ENCODE measurements at places on chromosomes 11 and 22.

DNA sequence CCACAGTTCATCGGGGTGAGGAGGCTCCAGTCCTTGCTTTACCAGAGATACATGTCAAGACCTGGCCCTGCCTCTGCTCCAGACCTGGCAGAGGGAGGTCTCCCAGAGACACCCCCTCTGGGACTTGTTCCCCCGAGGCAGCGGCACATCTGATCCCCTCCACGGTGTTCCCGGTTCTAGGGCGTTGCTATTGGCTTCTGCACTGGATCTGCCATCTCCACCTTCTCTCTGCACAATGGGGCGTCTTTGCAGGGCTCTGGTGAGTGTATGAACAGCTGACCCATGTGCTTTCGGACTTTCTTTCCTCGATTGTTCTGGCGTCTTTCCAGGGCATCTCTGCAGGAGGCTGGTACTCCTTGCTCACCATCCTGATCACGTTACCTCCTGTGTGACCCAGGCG lies 930.4 kb downstream of the TBC1D22A start:
- peak; percentile 57 for DNase-seq

DNA sequence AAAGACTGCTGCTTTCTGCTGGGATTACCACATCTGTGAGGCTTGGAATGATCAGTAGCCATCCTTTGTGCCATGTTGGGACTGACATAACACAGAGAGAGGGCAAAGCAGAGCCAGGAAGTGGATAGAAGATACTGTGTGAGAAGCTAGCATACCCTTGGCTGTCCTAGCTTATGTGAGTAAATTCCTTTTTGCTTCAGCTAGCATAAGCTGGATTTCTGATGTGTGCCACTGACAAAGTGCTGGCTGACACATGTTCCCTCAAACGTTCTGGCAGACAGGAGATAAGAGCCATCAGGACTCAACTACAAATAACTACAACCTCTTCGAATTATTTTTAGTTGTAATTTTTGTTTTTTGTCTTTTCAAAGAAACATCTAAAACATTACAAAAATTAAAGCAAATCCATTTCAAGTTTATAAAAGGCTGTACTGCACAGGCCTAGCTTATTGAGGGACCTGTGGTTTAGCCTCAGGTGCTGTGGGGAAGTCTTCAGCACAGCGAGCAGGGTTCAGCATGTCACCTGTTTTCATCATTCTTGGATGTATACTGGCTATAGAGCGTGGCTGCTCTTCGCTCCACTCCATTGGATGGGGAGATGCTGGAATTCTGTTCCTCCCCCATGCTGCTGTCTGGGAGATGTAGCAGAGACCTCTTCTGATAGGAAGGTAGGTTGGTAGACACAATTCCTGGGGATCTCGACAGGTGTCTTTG lies 120.9 kb downstream of the SWAP70 start:
- no peak for DNase-seq

GRCh38 chr11:13074714-13075464 lies 65.8 kb downstream of the RASSF10 start:
- DNase-seq, result no peak

DNA sequence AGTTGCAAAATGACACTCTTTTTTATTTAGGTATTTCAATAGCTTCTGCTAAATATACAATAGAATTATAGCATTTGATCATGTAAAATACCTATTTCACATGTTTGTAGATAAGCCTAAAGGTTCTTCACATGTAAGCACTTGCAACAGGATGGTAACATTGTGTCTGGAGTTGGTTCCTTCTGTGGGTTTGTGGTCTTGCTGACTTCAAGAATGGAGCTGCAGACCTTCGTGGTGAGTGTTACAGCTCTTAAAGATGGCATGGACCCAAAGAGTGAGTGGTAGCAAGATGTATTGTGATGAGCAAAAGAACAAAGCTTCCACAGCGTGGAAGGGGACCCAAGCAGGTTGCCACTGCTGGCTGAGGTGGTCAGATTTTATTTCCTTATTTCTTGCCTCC lies 246.4 kb upstream of the PDGFD start:
- no peak for DNase-seq

DNA sequence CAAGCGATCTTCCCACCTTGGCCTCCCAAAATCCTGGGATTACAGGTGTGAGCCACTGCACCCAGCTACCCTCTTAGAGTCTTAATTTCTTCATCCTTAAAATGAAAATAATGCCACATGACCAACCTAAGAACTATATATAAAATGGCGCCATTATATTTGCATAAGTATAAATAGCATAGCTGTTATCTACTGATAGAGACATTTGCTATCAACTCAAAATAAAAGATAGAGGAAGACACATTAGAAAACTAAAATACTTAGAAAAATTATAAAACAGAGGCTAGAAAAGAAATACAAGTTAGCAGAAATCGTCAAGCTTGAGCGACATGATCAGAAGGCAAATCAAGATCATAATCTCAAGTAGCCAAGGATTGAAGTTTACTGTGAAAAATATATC lies 6.2 kb downstream of the FAM168A start:
- no peak for DNase-seq

GRCh38 chr11:115348416-115348815 lies 155.8 kb downstream of the CADM1 start:
- DNase-seq, result no peak

DNA sequence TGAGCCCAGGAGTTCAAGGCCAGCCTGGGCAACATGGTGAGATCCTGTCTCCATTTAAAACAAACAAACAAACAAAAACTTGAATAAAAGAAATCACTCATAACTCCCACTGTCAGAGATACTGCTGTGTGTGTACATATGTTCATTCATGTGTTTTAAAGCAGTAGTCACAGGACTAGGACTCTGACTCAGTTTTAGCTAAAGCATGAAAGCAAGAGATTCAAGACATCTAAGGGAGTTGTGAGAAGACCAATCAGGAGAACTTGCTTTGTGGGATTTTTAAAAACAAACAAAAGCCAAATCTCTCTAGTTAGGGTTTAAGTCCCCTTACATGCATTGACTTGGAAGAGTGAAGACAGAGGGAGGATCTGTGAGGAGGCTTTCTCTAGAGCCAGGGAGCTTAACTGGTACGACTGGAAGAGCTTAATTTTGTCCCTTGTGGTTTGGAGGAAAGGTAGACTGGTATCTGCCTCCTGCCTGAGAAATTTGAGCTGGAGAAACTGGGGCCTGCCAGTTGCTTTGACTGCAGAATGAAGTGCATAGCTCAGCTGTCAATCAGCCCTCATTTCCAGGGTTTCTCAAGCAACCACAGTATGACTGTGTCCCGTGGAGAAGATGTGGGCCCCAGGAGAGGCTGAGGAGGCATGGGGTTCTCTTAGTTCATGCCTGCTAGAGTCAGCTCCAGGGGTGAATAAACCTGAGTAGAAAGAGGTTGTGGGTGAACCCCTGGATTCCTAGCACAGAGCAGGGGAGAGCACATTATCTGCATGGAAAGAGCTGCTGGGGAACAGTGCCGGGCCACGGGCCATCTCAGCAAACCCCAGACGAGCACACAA lies 30.6 kb downstream of the EXPH5 start:
- DNase-seq, result peak; percentile 56

DNA sequence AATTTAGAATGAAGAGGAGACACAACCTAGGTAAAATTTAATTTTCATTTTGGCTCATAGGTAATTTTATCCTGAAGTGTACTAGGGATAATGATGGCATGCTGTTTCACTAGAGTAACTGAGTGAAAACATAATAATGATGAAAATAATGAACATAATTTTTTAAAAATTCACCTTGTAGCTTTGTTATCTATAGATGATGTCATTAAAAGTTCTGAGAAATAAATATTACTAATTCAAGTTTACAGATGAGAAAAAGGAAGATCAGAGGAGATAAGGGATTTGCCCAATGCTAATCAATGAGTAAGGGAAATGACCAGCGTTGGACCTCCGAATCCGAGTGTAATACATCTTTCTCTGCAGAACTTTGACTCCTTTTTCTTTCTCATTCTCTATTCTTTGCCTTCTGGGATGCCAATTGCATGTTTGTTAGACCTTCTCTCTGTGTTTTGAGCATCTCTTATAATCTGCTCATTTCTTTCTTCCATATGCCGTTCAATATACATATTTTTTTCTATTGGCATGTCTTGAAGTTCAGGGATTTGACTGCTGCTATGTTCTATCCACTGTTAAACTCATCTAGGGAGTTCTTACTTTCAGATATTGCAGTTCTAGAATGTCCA lies 186.5 kb downstream of the SNX19 start:
- no peak for DNase-seq

DNA sequence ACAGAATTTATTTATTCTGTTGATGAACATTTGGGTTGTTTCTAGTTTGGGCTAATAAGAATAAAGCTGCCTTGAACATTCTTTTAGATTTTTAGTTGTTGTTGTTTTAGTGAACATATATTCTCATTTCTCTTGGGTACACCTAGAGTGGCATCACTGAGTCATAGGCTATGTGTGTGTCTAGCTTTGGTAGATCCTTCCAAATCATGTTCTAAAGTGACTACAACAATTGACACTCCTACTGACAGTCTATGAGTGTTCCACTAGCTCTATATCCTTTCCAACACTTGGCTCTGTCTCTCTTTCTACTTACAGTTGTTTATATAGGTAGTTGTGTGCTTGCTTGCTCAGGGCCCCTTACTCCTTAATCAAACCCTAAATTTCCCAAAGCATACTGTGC lies 346.0 kb upstream of the NCAM1 start:
- no peak for DNase-seq

DNA sequence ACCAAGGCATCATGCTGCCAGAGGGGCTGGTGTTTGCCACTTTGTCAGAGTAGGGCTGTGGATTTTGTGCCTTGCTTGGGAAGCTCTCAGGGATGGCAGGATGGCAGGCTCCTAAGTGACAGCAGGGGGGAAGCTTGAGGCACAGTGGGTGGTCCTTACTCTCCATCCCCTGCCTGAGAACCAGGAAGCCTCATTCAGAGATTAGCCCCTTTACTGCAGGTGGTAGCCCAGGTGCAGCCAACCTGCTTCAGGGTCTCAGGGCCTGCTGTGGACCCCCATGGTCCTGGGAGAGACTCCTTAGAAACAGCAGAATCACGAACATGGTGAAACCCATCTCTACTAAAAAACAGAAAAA lies 8.9 kb upstream of the ST3GAL4 start:
- no peak for DNase-seq

GRCh38 chr11:86460461-86461385 lies 86.0 kb downstream of the CCDC81 start:
- DNase-seq, result no peak

DNA sequence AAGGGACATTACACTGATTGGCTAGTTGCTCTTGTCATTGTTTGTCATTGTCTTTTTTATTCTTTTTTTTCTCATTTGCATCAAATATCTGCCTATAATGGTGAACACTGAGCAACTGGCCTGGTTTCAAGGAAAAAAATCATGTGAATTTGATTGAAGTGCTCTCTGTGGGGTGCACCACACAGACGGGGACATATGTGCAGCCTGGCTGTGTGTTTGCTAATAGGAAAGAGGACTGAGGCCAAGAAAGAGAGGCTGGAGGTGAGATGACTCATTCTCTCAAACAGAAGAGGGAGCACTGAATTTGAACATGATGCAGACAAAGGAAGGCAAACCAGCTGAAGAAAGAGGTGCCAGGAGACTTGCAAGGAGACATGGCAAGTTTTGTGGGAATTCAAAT lies 684.9 kb upstream of the CCDC90B start:
- DNase-seq, result no peak

DNA sequence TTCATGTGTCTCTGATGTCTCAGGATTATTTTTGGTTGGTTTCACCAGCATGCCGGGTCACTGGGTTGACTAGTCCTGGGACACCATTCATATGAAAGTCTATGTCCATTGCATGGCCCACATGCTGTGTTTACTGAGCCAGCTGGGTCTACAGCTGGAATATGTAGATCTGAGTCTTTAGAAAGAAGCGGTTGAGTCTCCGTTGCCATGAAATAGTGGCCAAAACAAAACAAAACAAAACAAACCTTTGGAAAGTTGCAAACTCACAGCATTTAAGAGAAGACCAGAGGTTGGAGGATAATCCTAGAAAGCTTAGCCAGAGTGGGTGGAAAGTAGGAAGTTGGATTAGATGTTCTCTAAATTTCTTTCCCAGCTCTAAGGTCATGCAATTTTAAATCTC lies 191.8 kb upstream of the NTM start:
- DNase-seq, result no peak

GRCh38 chr11:103433386-103434072 lies 324.3 kb downstream of the DYNC2H1 start:
- no peak for DNase-seq

DNA sequence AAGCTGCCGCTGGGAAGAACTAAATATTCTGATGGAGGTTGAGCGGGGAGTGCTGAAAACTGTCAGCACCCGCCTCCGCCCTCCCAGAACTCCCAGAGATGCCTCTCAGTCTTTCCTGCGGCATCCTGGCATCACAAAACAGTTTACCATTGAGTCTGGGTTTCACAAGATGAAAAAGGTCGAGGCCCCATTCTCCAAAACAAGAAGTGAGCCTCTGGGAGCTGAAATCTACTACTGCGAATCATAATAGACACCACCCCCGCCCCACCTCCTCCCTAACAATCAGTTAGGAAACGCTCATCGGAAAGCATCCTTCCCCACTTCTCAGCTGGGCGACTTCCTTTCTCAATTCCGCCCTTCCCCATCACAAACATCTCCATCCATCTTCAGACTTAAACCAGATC lies 1.0 kb downstream of the SUN2 start:
- DNase-seq, result no peak

- DNase-seq, result no peak
These were observed 83.6 kb downstream of the PIWIL4 start for GRCh38 chr11:94650756-94651155.

GRCh38 chr11:73614591-73614990 lies 16.7 kb upstream of the FAM168A start:
- no peak for DNase-seq

- no peak for DNase-seq
These were observed 77.2 kb downstream of the PISD start for GRCh38 chr22:31584804-31585160.

- DNase-seq, result no peak
These were observed 3.7 kb downstream of the AP2A2 start for GRCh38 chr11:929405-929804.

DNA sequence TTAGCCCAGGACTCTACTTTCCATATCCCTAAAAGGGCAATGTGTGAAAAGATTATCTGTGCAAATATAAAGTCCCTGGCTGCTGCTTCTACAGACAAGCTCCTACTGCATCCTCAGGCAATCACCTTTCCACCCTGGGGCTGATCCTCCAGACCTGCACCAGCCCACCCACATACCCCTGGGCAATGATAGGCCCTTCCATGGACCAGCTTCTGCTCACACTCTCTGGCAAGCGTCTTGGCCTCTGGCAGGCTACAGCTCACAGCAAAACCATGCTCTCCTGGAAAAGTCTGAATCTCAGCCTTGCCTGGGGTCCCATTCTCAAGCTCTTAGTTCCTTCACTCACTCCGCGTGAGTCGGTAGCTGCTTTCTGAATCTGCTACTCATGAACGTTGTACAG lies 69.5 kb downstream of the IGLL5 start:
- DNase-seq, result no peak

DNA sequence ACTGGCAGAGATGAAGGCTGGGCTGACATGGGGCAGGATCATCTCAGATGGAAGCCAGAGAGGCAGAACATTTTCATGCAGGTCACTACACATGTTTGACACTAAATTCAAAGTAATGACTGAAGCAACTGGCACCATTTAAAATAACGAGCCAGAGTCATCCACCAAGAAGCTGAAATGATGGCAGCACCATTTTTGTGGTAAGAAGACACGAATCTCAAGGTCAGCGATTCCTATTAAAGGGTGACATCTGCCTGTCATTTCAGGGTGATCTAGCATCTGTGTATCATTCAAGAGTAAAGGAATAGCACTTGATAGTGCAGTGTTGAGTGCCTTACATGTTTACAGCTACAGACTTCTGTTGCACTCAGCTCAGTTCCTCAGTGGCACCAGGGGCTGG lies 113.4 kb upstream of the C11orf87 start:
- peak; percentile 78 for DNase-seq

- peak; percentile 15 for DNase-seq
These were observed 67.2 kb downstream of the CECR2 start for GRCh38 chr22:17436382-17436980.
